ENCODE measurements at places on chromosomes 7 and 10. TPM values are rescaled to one million over a fixed set of nuclear protein-coding genes. Genes with fewer than 3 reads are reported as not detected.
A peak's percentile ranks its signal among the peaks of the same experiment; 100 is the strongest.

The IPMK gene
- 4.2 TPM for total RNA-seq

The CTBP2 gene
- total RNA-seq = 47.1 TPM

The PCBD1 gene
- total RNA-seq = 60.0 TPM

- no peak for DNase-seq
Measured at GRCh38 chr7:74428023-74428422, 25.7 kb upstream of the GTF2IRD1 start.

GRCh38 chr7:32477649-32477980 lies 12.6 kb downstream of the LSM5 start:
- DNase-seq = no peak

- DNase-seq = no peak
Measured at GRCh38 chr10:99337311-99337811, 8.2 kb downstream of the CNNM1 start.

DNA sequence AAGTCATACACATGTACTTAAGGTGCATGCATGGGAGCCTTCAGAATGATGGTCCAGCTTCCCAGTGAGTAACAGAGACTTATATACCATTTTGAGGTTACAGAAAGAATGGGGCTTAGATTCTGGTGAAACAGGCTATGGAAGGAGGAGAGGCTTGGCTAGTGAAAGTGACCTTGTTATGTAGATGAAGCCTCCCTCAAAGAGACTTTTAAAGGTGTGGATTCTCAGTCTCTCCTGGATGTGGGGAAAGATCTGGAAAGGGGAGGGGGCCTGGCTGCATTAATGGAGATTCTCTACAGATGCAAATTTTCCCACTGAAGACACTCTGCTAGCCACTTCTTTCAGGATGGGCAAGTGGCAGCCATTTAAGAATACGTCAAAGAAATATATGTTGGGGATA lies 5.5 kb downstream of the RASSF4 start:
- no peak for DNase-seq

DNA sequence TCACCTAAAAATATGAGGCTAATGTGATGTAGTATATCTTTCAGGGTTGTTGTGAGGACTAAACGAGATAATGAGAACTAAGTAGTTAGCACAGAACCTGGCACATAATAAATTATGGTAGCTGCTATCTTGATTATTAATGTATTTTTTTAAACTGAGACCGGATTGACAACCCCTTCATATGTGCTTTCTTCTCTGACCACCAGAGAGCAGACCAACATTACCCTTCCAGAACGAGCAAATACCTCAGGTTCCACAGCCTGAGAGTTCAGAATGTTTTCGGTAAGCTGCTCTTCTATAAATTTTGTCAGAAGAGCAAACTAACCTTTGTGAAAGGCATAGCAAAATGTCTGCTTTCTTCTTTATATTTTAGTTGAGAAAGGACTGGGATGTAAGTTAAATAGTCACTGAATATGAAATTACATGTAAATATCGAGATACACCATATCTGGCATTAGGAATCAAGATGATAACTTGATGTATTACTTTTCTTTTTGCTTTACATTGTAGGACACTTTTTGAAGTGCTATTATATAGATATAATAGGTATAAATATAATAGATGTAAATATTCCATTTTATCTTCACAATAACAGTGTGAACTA lies 13.6 kb upstream of the BPGM start:
- no peak for DNase-seq

DNA sequence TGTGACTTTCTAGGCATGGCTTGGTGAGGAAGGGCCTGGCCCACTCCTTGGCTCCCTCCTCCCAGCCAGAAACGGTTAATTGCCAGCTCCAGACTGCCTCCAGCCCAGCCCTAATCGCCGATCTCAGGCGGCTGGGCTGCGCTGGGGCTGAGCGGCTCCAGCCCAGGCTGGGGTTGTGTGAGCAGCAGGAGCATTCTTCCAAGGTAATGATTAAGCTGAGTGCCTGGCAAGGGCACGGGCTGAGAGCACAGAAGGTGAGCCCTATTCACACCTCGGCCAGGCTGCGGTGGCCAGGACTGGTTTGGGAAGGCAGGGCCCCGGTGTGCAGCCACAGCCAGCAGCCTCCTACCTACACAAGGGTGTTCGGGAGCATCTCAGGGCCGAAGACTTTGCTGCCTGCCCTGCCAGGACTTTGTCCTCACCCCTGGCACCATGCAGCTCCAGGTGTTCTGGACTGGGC lies at the start of gene TMEM72:
Gene TMEM72 (plus strand): TSS at position 257 of the 460 bp plus-strand sequence. CDS start 176 bp downstream, at position 433.
- DNase-seq = peak; percentile 84

DNA sequence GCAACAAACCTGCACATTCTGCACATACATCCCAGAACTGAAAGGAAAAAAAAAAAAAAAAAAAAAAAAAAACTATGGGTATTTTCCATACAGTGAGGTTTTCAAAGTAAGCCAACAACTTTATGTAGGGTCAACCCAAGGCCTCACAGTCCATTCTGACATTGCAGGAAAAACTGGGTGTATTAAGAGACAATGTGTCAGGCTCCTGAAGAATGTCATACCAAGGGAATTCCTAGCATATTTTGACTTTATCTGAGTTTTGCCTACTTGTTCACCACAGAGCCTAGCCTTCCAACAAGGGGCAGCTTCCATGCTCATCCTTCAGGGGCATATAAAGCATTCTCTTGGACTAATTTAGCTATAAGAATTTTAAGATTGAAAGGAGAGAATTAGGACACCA lies 368.9 kb downstream of the PLXDC2 start:
- DNase-seq = no peak

- DNase-seq = no peak
Measured at GRCh38 chr10:667096-667495, 22.4 kb downstream of the DIP2C start.

DNA sequence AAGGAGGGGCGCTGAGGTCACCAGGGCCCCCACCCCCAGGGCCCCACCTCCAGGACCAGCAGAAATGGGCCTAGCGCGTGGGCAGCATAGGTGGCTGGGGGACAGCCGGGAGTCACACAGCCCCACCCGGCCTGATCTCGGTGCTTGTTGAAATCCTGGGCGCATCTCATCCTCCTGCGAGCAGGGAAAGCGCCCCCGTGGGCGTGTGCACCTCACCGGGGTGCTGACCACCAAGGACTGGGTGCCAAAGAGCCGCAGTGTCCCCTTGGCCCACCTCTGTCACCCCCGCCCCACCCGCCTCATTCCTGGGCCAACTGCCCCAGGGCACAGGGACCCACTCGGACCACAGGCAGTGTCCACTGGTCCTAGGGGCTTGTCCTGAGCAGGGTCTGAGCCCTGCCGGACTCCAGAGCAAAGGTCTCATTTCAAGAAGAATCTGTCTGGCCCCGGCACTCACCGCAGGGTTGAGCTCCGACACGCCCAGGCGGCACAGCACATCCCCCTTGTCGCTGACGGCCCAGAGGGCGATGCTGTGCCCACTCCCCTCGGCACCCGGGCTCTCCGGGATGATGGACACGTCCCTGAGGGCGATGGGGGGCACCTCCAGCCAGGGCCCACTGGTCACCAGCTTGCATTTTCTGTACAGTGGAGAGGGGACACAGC lies 11.4 kb downstream of the BHLHA15 start:
- no peak for DNase-seq

DNA sequence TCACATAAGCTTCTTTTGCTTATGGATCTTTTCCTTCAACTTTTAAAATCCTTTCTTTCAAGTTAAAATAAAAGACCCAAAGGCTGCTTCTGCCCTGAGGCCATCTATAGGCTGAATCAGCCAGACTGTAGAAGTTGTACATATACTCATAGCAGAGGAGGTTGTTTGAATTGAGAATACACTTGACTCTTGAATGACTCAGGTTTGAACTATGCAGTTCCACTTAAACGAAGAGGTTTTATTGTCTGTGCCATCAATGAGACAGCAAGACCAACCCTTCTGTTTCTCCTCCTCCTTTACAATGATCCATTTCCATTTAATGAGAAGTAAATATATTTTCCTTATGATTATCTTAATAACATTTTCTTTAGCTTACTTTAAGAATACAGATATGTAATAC lies 5.8 kb downstream of the ZNF365 start:
- DNase-seq = no peak
